Stimulated activated CD4-positive, alpha-beta T cell treated with anti-CD3 and anti-CD28 coated beads, Interleukin-15, amount 100 ng/mL, for 48 hours (primary cell): ENCODE measurements at places on chromosomes 2 and 18.
A peak's percentile ranks its signal among the peaks of the same experiment; 100 is the strongest.

- DNase-seq, result no peak
Observed at GRCh38 chr18:8974279-8974678, 128.2 kb upstream of the NDUFV2 start.

- DNase-seq, result no peak
Observed at GRCh38 chr2:233234264-233234663, 17.2 kb upstream of the ATG16L1 start.

DNA sequence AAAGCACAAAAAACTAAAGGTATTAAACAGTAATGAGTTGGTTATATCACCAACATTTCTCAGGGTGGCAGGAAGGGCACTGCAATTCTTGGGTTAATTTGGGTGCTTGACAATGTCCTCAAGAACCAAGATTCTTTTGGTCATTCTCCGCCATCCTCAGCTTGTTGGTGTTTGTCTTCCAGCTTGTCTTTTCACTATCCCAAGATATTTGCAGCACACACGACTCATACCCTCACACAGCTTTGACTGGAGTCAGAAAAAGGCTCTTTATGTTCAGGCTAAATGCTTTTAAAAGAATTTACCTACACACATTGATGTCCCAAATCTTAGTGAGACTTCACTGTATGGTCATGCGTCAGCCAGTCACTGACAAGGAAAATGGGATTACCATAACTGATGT, 12.5 kb downstream of the GREB1L start:
- no peak for DNase-seq

DNA sequence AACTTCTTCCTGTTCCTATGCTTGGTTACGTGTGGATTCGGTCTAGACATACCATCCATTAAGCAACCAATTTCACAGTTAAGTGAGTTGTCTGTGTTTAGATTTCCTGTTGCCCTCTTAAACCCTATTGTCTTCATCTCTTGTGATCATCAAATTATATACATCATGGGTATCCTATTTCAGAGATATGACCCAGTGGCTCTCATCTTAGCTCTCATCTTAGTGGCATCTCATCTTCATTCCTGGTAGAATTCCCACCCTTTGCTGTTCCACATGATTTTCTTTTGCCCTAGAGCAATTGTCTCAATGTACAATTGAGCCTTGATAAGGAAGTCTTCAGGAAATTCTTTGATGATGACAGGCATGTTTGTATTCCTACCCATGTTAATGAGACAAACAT, 29.4 kb upstream of the FN1 start:
- DNase-seq, result no peak

DNA sequence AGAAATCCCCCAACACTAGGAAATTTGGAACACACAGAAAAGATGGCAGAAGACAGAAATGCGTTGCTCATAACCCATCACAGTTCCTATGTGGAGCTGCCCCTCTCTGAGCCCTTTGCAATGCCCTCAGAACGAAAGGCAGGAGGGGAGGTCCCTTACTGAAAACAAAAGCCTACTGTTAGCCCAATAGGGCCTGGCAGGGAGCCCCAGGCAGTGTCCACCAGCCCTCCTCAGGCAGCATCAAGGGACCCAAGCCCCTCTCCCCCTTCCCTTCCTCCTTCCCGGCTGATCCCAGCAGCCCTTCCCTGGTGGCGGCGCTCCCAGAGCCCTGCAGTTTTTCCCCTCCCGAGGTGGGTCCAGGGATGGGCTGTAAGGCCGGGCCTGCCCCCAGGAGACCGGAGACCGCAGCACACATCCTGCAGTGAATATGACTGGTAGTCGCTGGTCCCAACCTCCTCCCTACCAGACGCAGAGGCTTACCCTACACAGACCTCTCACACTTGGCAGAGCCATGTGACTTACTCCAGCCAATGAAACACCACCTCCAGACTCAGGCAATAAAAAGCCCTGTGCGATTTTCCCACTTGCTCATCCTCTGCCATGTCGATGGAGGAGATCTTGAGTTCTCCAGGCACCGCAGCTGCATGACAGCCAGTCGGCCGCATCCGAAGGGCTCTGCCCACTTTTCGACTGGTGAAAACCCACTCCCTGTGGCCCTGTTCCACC, 19.4 kb upstream of the DUSP2 start:
- peak; percentile 75 for DNase-seq

DNA sequence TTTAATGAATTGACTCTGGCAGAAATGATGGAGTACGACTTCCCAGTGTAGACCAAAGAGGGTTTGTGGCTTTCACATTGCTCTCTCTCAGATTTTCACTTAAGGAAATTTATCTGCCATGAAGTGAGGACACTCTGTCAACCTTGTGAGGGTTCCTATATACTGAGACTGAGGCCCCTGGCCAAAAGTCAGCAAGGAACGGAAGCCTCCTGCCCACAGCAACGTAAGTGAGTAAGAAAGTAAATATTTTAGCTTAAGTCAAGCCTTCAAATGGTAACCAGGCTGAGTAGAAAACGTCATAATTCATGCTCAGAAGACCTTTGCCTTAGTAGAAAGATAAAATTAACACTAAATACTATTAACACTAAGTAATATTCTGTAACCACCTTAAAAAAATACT, 1080.5 kb upstream of the ACVR2A start:
- no peak for DNase-seq

DNA sequence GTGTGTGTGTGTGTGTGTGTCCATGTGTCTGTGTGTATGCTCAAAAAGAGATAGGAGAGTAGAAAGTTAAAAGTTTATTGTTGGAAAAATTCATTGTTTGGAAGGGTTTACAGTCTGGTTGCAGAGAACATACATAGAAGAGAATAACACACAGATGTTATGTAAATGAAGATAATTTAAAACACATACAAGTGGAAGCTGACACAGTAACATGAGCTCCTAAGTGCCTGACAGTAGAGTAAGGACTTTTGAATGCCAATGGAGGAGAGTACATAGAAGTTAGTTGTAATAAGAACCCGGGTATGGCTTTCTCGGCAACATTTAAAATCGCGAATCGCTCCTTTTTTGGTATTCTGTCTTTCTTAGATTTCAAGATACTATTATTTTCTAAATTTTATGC, 137.0 kb upstream of the FANCL start:
- no peak for DNase-seq

DNA sequence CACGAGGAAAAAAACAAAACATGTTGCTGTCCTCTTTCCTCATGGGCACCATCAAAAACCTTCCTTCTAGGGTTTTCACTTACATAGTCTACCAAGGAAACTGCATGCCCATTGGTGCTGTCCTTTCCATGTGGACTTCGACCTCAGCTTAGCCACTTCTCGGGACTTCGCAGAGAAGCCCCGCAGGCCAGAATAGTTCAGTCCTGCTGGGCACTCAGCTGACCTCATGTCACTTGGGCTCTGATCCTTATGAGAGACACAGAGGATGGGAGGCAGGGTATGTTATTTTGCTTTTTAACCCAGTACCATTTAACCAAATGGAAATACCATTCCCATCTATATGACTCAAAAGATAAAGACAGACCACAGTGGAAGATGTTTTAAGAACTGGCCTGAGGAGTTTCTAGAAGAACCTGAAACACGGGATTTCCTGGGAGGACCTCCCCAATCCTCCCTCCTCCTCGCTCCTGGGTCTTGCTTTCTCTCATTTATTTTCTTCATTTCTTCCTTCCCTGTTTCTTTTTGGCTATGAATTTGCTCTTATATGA, 28.4 kb downstream of the AAK1 start:
- DNase-seq, result no peak

DNA sequence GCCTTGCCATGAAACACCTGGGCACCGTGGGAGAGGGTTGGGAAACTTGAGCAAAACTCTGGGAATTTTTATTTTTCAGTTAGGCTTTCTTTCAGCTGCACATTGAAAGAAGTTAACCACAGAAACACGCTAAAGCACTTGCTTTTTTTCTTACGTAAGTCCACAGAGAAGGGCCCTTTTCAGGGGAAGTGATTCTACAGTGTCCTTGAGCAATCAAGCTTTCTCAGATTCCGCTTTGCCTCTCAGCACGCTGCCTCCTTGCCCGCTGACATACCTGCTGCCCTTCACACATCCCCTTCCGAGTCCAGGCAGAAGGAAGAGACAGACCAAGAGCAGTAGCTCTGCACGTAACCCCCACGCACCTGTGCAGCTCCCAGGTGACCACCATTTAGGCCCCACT, 135.5 kb upstream of the MYT1L start:
- no peak for DNase-seq

- DNase-seq, result no peak
Observed at GRCh38 chr2:231514951-231515297, 15.3 kb downstream of the NMUR1 start.

DNA sequence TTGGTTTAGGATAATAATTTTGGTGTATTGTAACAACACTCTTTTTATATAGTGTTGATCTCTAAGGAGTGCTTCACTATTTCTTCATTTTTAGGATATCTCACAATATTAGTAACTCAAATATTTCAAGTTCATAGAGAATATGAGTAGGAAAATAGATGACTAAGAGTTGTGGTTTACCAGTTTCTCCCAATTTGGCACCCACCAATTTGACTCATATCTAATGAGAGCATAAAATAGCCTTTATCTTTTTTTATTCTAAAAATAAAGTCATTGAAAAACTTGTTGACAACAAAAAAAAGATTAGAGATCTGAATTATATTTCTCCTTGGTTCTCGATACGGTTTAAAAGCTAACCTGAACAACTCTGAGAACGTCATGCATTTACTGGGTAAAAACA, 204.0 kb downstream of the PARD3B start:
- no peak for DNase-seq
